ENCODE measurements at places on chromosomes 1 and 21.
A peak's percentile ranks its signal among the peaks of the same experiment; 100 is the strongest.

DNA sequence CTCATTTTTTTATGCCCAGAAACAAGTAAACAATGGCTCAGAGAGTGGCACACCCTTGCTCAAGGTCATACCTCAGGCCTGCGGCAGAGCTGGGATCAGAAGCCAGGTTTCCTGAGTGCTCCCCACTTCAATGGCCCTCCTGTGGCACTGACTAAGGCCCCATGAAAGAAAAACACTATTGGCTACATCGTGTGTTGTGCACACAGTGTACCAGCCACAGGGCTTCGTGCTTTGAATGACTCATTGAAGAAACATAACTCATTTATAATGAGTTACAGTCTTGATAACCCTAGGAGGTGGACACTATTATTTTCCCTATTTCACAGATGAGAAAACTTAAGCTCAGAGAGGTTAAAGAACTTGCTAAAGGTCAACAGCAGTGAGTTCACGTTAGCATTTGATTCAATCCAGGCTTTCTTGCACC, 91.2 kb downstream of the TRABD2B start:
- no peak for DNase-seq

DNA sequence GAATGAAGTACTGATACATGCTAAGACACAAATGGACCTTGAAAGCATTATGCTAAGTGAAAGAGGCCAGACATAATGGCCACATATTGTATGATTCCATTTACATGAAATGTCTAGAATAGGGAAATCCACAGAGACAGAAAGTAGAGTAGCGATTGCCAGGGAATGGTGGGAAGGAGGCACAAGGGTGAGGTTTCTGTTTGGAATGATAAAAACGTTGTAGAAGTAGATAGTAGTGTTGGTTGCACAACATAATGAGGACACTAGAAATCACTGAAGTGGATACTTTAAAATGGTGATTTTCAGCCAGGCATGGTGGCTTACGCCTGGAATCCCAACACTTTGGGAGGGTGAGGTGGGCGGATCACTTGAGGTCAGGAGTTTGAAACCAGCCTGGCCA, 97.6 kb upstream of the VANGL1 start:
- DNase-seq = no peak

DNA sequence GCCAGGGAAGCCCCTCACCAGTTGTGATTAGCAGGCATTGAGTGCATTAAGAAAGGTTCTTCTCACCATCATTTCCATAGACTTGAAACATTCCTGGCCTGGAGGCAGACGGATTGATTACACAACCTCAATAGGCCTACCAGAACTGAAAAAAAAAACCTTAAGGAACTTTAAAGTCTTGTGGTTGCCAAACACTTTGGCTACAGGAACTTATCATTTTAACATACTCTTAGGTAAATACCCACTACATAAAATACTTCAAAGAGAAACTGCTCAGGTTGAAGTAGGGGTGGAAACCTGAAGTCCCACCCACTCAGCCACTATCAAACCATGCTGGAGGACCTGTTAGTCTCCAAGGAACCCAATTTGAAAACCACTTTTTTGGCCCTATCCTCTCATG, 22.4 kb upstream of the HMGB4 start:
- no peak for DNase-seq

- no peak for DNase-seq
Measured at GRCh38 chr1:245995474-245995873, 511.6 kb downstream of the SMYD3 start.

DNA sequence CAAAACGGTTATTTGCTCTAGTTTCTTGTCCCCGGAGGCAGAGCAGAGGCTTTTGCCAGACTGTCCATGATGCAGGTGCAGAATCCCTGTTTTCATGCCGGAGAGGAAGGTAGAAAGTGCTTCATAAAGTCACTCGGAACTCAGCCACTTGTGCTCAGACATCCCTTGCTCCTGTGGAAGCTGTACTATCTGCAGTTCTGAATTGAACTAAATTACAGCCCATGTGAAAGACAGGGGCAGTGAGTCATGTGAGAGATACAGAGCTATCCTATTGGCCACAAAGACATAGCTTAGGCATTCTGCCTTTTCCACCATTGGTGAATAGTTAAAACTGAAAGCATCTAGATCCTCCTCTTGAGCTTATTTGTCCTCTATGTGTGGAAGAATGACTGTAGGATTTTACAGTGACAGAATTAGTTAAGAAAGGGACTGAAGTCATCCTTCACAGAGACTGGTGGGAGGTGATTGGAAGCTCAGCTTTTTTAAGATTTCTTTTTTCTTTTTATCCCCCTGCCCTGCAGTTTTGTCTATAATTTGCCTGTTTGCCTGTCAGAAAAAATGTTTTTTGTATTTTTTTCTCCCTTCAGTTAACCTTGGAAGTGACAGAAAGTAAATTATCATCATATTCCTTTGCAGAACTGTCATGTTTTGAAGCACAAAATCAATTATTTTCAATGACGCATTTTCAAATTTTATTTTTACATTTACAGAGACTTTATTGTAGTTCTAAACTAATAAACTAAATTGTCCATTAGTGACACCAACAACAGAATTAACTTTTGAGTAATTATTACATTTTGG, 298.6 kb downstream of the PTPRC start:
- peak; percentile 80 for DNase-seq

- no peak for DNase-seq
Measured at GRCh38 chr1:86489242-86489878, 20.6 kb downstream of the CLCA1 start.

DNA sequence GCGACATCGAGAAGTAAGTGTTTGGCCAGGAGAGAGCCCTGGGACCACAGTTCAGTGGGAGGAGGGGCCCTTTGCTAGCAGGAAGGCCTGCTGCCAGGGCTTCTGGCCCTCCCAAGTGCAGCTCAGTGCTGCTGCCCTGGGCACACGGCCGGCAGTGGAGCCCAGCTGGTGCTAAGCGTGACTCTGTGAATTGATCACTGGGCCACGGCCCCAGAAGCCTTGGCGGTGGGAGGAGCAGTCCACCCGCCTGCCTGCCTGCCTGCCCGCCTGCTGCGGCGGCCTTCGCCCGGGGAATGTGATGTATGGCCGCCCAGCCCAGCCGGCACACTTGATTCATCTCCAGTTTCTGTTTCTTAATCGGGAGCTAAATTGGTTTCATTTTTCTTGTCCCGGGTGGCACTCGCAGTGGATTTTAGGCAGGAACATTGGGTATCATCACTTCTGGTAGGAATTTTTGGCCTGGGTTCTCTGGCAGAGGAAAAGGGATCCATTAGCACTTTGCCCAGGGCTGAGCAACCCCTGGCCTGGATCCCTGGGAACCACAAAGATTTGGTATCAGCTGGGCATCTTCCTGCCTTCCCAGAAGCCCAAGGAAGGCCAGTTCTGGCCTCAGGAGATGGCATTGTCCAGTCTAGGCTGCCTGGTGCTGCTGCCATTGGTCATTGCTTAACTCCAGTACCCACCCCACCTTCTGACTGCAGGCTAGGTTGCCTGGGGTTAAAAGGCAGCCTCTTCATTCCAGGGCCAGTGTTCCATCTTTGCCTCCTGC, 28.6 kb downstream of the TMEM53 start:
- DNase-seq = no peak

GRCh38 chr1:109931189-109931731, 20.6 kb downstream of the CSF1 start:
- DNase-seq = no peak

DNA sequence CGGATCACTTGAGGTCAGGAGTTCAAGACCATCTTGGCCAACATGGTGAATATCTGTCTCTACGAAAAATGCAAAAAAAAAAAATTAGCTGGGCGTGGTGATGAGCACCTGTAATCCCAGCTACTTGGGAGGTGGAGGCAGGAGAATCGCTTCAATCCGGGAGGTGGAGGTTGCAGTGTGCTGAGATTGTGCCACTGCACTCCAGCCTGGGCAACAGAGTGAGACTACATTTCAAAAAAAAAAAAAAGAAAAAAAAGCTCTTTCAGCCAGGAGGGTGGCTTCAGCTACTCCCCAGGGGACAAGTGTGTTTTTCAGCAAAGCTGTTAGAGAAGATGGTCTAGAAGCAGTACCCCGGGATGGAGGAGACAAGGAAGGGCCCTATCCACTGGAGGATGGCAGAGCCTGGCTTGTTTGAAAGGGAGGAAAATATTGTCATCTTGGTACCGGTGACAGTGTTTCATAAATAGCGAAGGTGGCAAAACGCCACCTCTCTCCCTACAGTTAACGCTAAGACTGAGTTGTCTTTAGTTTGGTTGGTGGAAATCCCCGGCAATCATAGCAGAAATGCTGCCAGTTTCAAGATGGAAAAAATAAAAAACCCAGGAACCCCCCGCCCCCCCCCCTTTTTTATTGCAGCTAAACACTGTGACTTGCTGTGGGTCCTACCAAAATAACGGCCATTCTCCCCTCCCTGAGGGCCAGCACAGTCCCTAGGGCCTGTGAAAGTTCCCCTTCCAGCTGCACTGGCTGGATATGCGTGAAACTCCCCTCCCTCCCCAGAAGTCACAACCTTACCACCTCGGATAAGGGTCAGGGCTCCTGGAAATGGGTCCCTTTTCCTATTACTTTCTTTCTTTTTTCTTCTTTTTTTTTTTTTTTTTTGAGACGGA, 3.5 kb downstream of the PIK3CD start:
- no peak for DNase-seq

GRCh38 chr1:115036814-115037507, 7.3 kb downstream of the TSHB start:
- no peak for DNase-seq

DNA sequence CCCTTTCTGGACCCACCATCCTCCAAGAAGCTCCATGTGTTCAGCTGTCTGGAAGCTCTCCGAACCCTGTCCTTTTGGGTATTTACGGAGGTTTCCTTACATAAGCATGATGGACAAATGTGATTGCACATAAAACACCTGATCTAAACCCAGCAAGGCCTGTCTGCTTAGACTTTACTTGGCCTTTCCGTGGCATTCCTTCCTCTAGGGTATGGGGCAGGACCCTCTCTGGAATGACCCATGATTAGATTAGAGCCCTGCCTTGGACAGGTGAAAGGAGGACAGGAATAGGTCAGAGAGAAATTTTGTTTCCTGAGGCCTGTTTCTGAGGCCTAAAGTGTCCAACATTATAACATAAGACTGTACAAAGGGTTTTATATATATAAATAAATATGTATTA, 16.9 kb downstream of the PTPRU start:
- DNase-seq = no peak

GRCh38 chr1:163914785-163915413, 593.1 kb downstream of the NUF2 start:
- no peak for DNase-seq

GRCh38 chr1:115447672-115448071, 109.6 kb upstream of the NGF start:
- no peak for DNase-seq

DNA sequence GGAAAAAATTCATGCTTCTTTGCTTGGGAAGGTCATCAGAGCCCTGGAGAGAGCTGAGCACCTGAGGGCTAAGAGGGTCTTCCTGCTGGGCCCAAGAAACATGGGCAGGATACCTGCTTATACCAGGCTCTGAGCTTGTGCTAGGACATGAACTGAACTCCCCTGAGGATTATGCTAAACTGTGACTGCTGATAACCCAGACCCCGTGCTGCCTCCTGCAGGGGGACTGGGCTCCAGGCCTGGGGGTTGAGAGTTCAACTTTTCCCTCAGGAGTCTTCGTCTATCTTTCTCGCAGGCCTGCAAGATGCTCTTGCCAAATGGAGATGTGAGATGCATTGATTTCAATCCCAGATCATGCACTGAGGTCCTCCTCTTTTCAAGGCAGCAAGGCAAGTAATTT, 368.5 kb downstream of the HHAT start:
- DNase-seq = no peak

DNA sequence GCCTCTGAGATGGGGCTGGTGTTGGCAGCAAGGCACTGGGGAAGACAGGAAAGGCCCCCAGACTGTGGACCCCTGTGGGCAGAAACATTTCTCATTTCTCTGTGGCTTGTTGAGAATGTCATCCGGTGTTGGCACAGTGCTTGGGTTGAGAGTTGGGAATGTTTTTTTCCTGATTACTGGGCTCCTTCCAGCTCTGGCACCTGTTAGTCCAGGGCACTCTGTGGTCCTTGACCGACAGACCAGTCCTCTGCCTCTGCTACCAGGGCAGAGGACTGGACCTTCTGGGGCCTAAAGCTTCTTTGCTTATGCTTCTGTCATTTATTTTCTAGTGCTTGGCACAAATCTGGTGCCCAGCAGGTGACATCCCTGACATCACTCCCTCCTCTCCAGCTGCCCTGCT, 4.8 kb upstream of the SPRR5 start:
- no peak for DNase-seq

- DNase-seq = peak; percentile 23
Measured at GRCh38 chr1:205438213-205439158, 16.6 kb upstream of the LEMD1 start.

DNA sequence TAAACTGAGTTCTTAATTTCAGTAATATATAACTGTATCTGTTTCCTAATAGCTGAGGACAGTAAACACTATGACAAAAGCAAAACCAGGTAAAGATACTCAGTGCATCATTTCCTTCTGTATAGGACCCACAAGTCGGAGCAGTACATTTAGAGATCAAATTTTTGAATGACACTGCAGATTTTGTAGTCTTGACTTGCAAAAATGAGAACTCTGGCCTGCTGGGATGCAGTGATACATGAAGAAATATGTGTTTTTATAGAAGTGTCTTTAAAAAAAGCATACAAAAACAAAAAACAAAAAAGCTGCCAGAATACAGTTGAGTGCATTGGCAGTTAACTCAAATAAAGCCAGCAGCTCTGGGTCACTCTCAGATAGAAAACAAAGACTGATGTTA, 19.0 kb downstream of the GART start:
- no peak for DNase-seq

DNA sequence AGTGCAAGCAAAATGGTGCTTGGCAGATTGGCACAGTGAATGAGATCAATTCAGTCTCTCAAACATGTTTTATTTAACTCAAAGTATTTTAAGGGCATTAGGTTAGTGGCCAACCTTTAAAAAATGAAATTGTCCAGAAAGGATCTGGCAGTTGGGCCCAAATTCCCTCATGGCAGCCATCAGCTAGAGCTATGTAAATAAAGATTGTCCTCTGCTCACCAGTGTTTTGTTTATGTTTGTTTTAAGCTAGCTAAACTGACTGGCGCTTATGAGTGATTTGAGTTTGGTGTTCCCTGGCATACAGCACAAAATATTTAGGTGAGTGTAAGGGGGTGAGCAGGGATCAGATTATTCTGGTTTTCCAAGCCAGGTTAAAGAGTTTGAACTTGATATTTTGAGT, 18.1 kb downstream of the HDAC1 start:
- DNase-seq = no peak

- no peak for DNase-seq
Measured at GRCh38 chr1:67791261-67791660, 42.0 kb downstream of the GNG12 start.

GRCh38 chr1:7680207-7680954, 90.7 kb upstream of the VAMP3 start:
- DNase-seq = no peak
